ENCODE measurements at places on chromosomes 12 and 14.

DNA sequence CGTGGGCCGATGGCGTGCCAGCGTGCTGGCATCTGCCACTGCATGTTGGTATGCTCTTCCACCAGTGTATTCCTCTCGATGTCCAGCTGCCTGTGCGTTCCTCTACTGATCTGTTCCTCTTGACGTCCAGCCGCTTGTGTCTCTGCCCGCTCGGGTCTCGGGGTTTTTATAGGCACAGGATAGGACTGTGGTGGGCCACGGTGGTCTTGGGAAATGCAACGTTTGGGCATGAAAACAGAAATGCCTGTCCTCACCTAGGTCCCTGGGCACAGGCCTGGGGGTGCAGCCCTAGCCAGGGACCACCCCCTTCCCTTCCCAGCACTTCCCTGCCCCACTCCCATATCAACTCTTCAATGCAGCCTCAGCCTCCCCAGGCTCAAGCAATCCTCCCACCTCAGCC is 10.3 kb upstream of the GALNT6 start:
- DNase-seq = no peak

GRCh38 chr12:1319212-1319611 is 275.2 kb downstream of the FBXL14 start:
- DNase-seq = no peak

GRCh38 chr12:5176036-5176435 is 132.4 kb downstream of the KCNA5 start:
- no peak for DNase-seq

DNA sequence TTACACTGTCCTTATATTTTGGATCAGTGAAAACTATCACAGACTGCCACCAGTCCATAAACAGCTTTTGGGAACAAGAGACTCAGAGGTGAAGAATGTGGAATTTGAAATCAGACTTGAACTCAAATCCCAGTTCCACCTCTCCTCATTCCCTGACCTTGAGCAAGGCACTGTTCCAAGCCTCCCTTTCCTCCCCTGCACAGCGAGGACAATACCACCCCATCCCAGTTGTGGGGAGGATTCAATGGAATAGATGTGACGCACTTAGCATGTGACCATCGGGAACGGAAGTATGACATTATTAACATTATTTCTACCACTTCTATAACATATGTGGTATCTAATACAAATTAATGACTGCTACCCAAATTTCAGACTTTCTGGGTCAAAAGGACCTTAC is 63.5 kb downstream of the DPF3 start:
- DNase-seq = no peak

GRCh38 chr12:6026998-6027397 is 81.9 kb upstream of the ANO2 start:
- no peak for DNase-seq

- DNase-seq = no peak
Measured at GRCh38 chr14:61565181-61565580, 130.1 kb upstream of the HIF1A start.

DNA sequence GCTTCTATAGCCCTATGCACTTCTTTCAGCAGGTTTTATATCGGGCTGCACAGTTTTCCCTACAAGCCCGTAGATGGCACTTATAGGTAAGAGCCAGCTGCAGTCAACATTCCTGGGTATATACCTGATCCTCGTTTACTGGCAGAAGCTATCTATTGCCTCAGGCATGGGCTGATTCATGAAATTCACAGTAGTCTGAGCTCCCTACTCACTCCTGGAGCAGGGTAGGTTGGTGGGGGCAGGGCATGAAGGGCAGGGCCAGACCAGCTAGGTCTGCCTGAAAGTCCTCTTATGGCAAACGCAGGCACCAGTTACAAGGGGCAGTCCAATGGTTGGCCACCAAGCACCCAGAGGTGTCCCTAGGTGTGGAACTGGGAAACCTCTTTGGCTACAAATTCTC is 345.8 kb downstream of the RPS29 start:
- no peak for DNase-seq

DNA sequence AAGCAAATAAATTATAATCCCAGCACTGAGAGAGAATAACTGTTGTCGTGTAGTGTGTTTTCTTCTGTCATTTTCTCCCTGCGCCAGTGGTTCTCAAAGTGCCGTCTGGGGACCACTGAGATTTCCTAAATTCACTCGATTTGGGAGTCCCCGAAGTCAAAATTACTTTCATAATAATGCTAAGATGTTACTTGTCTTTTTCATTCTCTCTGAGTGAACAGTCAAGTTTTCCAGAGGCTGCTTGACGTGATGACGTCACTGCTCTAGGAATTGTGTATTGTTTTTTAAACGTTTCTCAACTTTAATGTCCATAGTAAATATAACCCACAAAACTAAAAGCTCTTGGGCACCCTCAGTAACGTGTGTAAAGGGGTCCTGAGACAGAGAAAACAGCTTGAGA is 796 bp upstream of the POP5 start:
- no peak for DNase-seq

DNA sequence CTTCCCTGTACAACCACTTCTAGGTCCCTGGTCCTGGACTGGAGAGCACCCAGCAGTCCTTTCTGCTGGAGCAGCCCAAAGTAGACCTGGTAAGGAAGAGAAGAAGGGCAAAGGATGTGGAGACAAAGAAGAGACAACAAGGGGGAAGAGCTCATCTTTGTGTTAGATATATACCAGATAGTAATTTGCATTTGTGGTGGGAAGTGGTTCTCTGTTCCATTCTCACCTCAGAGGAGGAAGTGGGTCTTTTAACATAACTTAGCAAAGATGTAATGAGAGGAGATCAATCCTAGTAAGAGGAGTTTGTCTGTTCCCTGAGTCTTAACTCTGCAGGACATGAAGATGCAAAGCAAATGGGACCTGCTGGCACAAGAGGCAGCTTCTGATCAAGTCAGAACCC is 8.0 kb downstream of the CCDC198 start:
- no peak for DNase-seq

DNA sequence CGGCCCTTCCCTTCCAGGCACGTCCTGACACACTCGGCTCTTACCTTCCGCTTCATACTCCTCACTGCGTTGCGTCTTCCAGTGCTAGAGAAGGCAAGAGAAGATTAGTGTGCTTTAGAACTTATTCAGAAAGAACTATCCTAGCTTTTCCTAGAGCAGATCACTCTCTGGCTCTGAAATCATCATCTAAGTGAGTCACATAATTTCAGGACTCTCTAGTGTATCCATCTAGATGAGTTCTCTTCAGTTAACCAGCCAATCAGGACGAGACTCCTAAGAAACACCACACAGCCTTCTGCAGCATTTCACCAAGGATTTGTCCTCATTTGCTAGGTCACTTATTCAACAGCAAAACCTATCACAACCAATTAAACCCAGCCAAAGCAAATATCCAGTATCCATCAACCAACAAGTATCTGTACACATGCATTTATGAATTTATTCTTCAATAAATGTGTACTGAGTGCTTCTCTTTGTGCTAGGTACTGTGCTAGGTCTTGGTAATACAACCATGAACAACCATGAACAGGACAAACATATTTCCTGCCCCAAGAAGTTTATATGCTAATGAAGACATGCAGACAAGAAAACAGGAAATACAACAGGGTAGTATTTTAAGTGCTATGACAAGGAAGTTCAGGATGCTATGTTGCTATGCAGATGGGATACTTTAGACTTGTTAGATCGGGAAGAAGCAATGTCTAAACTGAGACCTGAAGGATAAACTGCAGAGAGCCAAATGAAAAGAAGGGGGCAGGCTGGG is 52.1 kb downstream of the NIN start:
- no peak for DNase-seq

DNA sequence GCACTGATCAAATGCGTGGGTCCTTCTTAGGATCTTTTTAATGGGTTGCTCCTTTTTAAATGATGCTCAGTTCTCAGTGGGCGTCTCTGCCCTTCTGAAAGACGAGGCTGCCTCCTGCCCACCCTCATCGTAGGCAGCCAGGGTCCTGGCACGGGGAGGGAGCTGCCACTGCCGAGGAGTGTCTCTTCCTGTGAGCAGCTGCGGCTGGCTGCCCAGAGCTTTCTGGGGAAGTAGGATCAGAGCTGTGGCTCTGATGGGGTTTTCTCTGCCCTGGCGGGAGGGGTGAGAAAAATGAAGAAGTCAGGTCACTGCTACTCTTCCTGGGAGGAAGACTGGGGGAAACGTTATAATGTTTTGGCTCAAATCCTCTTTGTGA is 31.1 kb upstream of the BEGAIN start:
- DNase-seq = no peak

DNA sequence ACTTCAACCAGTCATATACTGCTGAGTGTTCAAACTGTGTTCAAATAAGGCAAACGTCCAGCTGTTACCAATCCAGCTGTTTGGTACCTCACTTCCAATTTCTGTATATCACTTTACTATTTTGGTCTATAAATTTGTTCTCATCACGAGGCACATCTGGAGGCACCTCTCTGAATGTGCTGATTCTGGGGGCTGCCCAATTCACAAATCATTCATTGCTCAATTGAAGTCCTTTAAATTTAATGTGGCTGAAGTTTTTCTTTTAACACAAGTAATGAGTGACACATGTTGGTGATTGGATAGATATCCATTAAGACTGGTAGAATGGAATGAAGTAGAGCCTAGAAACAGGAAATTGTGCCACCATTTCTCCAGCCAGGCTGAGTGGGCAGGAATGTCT is 617.0 kb upstream of the TMEM132C start:
- no peak for DNase-seq

- no peak for DNase-seq
Measured at GRCh38 chr12:8605057-8605456, 7.6 kb downstream of the AICDA start.

DNA sequence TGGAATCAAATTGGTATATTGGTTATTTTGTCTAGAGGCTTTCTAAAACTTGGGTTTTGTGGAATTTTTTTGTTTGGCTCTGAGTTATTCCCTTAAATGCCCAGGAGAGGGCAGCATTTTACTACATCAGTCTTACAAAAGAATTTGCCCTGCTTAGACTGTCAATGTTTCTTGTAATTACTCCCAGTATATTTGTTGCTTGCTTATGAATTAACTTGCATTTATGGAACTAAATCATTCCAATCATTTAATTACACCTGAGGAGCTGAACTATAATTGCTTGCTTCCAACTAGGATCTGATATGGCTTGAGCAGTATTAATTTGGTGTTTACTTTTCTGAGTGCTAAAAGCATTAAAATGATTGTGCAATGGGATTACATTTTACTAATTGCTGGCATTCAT is 48.7 kb downstream of the MIPOL1 start:
- no peak for DNase-seq

GRCh38 chr12:8519171-8519570 is 5.9 kb downstream of the CLEC4D start:
- no peak for DNase-seq

DNA sequence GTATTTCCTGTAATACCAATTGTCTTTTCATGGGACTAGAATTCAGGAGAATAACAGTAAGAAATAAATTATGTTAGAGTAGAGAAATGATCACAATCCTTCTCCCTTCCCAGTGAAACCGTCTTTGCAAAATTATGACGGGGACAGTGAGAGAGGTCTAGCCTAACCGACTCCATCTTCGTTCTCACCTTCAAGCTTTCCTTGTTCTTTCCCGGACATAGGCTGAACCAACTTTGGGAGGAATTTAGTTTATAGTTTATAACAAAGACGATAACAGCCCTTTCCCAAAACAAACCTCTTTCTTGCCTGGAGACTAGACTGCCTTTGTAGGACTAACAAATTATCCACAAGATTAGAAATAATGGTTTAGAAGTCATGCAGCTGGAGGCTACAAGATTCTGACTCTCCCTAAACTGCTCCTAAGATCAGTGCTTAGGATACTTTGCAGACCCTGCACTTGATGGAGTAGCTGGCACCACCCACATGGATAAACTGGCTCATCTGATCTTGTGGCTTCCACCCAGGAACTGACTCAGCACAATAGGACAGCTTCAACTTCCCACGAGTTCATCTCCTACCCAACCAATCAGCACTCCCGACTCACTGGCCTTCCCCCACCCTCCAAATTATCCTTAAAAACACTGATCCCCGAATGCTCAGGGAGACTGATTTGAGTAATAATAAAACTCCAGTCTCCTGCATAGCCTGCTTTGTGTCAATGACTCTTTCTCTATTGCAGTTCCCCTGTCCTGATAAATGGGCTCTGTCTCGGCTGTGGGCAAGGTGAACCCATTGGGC is 521.2 kb upstream of the TBX3 start:
- DNase-seq = no peak

GRCh38 chr14:96177766-96178375 is 26.8 kb upstream of the BDKRB2 start:
- DNase-seq = no peak

DNA sequence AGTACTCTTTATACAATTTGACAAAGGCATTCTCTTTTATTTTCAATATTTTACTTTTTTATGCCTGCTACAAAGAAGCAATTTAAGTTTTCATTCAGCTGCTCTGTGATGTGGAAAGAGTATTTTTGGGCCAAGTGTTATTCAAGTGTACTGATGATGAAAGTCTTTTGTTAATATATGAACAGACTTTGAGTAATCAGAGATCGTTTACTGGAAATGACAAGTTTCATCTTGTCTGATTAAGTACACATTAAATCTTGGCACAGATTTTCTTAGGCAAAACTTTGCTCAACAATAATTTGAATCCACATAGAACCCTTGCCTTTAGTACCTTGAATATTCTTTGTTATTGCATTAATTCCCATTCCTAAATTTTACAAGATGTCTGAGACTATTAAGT is 13.3 kb upstream of the PZP start:
- no peak for DNase-seq

GRCh38 chr12:54601841-54602240 is 13.4 kb upstream of the PPP1R1A start:
- no peak for DNase-seq

- no peak for DNase-seq
Measured at GRCh38 chr14:53670701-53671100, 285.9 kb downstream of the BMP4 start.

DNA sequence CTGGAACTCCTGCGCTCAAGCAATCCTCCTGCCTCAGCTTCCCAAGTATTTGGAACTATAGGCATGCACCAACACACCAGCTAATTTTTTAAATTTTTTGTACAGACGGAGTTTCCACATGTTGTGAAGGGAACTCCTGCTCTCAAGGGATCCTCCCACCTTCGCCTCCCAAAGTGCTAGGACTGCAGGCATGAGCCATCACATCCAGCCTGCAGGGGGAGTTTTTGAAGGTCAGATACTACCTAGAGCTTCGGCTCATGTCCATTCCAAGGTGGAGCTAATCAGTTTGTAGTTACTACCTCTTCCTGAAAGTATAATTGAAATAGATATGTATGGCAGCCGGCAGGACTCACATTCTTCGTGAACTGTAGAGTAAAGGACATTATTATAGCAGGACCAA is 3.7 kb upstream of the TAS2R19 start:
- no peak for DNase-seq

DNA sequence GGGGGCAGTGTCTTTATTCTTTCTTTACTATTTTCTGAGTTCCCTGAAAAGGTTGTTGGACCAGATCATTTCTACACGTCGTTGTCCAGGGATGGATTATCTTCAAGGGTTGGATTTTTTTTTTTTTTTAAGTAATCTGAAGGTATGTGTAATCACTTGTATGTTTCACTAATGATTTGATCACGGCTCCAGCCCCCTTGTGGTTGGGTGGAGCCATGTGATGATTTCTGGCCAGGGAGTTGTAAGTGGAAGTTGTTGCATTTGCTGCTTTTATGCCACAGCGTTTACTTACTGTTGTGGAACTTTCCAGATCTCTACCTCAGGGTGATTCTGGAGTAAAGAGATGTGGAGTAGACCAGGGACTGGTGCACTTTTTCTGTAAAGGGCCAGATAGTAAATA is 390.3 kb downstream of the AACS start:
- no peak for DNase-seq

GRCh38 chr12:120131116-120131515 is 14.6 kb upstream of the RAB35 start:
- no peak for DNase-seq

Data from activated CD8-positive, alpha-beta memory T cell treated with anti-CD3 and anti-CD28 coated beads for 4 hours (primary cell).